ENCODE measurements at places on chromosomes 5 and 9.

GRCh38 chr5:157761690-157762621 is 18.4 kb downstream of the LSM11 start:
- DNase-seq = peak; percentile 71

- DNase-seq = no peak
These were observed 999.6 kb upstream of the DMAC1 start for GRCh38 chr9:8799206-8799605.

- DNase-seq = no peak
These were observed 46.2 kb upstream of the UBAC1 start for GRCh38 chr9:136007276-136007933.

- no peak for DNase-seq
These were observed 195.0 kb downstream of the MAPKAP1 start for GRCh38 chr9:125511789-125512660.

GRCh38 chr5:180519098-180519497 is 24.9 kb downstream of the CNOT6 start:
- no peak for DNase-seq

Measured in NCI-H1105 treated with DMSO at 0.1 percent for 48 hours (cell line).